ENCODE measurements at places on chromosomes 5 and 9.

DNA sequence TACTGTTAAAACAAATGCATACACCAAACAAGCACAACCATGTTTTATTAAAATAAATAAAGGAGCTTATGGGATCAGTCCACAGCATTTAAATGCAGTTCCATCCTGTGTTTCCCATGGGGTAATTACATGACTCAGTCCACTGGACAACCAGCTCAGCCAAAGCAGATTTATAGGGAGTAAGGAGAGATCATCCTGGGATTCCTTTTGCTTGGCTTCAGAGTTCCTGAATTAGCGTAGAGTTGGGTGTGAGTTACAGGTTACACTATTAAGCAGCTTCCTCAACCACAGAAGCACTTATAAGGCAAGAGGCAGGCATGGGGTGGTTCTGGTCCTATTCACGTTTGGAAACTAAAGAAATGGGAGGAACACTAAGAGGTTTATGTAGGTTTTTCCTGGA is 381.1 kb upstream of the ACTBL2 start:
- no peak for DNase-seq

- no peak for DNase-seq
Observed at GRCh38 chr5:168307022-168307421, 15.6 kb downstream of the WWC1 start.

- DNase-seq = no peak
Observed at GRCh38 chr9:99135456-99135855, 30.5 kb downstream of the TGFBR1 start.

DNA sequence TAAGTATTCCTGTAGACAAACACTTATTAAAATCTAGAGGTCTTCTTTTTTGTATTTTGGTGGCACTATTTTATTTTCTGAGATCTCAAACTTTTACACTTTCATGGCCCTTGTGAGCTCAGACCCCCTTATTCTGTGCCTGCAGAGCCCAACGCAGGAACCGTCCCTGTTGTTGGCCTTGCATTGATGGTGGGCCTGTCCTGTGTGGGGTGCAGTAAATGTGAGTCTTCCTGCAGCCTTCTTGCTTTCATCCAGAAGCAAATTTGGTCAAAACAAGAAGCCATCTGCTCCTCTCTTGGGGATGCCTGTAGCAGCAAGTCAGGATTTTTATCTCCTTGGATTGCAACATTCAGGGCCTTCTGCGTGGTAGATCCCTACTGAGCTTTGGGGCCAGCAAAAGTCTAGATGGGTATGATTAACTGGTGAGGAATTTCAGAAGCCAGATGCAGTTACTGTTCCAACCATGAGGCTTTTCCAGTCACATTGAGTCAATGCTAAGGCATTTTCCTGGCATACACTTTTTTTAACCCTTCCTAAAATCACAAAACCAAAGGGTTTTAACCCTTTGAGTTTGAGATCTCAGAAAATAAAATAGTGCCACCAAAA is 31.7 kb downstream of the BASP1 start:
- DNase-seq = no peak

- DNase-seq = no peak
Observed at GRCh38 chr9:87810008-87810407, 72.7 kb upstream of the SPATA31E1 start.

DNA sequence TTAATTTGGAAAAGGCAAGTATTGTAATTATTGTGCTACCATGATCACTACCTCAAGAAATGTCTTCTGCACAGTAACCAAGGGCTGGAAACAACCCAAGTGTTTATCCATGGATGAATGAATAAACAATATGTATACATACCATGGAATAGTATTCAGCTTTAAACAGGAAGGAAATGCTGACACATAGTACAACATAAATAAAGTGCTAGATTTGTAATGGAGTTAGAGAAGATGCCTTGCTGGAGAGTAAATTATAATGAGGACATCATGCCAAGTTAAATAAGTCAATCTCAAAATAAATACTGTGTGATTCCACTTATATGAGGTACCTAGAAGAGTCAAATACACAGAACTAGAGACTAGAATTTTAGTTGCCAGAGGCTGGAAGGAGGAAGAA is 160.0 kb downstream of the CCDC192 start:
- DNase-seq = no peak

DNA sequence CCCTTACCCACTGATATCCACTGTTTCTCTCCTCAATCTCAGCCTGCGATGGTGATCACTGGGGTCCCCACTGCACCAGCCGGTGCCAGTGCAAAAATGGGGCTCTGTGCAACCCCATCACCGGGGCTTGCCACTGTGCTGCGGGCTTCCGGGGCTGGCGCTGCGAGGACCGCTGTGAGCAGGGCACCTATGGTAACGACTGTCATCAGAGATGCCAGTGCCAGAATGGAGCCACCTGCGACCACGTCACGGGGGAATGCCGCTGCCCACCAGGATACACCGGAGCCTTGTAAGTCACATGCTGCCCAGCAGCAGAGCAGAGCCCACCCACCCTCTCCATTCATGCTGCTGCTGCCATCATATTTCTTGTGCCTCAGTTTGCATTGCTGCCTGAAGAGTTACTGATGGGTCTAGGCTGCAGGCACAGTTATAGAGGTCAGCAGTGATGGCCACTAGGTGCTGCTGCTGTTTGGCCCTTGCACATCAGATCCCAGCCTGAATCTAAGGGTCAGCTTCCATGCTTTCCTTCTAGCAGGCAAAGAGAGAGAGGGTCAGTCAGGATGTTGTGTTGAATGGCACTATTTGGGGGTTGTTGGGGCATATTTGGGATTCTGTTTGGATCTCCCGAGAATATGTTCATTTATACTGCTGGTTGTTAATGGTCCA is 106.0 kb downstream of the MEGF10 start:
- DNase-seq = no peak

- no peak for DNase-seq
Observed at GRCh38 chr9:119483153-119483552, 113.9 kb upstream of the BRINP1 start.

DNA sequence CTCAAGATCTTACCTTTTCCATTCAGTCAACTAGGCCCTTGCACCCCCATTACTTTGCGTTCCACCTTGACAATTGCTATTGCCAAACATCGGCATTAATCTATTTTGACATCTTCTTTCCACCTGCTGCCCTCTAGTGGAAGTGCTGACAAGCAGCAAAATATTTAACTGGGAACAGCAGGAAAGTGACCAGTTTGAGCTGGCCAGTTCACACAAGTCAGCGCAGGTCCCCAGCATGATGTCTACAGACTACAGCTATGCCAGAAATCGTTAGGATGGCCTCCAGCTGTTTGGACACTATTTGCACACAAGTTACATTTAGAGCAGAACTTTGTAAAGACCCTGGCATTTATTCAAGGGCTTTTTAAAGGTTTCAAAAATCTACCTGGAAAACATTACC is 160.1 kb downstream of the GHR start:
- DNase-seq = no peak

- DNase-seq = no peak
Observed at GRCh38 chr9:3299872-3300271, 225.9 kb downstream of the RFX3 start.

GRCh38 chr5:8842971-8843551 is 702.8 kb downstream of the SEMA5A start:
- no peak for DNase-seq

- DNase-seq = no peak
Observed at GRCh38 chr9:82729141-82729540, 333.8 kb downstream of the RASEF start.

GRCh38 chr5:106019261-106019660 is 1651.5 kb downstream of the EFNA5 start:
- DNase-seq = peak; percentile 47

DNA sequence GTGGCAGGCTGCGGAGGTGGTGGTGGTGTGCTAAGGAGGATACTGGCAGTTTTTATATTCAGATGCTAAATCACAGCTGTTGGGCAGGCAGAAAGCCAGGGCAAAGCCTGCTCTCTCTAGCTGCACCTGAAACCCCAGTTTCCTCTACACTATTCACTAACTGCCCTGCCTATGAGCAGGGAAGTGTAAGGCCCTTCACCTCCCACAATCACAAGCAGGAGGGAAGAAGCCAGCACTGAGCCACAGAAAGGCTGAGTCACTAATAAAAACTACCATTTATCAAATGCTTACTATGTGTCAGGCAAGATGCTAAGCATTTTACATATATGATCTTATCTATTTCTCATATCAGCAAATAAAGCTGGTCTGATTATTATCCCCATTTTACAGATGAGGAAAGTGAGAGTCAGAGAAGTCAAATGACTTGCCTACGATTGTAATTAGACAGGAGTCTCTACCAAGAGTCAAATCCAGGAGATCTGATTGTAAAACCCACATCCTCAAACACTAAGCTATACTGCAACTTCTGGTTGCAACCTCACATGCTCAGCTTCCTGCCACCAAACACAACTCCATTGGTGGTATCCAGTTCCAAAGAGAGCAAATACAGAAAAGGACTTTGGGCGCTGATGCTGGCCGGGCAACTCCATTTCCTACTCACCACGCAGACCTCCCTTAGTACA is 17.7 kb upstream of the IL6ST start:
- no peak for DNase-seq

GRCh38 chr9:109483744-109484429 is 14.2 kb downstream of the PTPN3 start:
- DNase-seq = no peak

DNA sequence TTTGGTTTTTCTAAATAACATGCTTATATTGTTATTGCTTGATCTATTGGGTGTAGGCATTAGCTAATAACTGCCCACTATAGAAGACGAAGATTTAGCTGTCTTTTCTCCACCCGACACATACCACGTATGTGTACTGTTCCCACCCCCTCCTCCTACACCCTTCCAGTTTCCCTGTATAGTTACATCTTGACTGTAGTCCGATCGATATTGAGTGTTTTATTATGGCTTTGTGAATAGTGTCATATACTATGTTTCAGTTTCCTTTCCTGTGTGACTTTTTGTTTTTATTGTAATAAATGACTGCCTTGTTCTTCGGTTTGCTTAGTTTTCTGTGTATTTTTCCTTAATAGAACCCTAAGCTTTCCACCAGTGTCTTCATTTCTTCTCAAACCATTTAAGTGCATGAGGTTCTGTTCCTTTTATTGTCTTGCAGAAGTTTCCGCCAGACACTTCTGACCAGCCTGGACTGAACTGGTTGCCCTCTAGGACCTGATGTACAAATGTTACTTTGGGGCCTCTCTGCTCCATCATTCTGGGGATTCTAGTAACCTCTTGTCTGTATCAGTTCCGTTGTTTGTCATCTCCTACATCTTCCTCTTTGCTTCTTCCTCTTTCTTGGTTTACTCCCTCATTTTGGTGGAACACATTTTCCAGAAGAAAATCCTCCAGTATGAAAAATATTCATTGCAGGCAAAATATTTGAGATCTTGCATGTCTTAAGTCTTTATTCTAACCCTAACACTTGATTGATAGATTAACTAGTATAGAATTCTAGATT is 61.8 kb downstream of the PRKACG start:
- no peak for DNase-seq

Measured in forelimb muscle (tissue), 1 donor.